NCI-H1417 treated with DMSO at 0.1 percent for 48 hours (cell line): ENCODE measurements at places on chromosomes 3 and 15.

GRCh38 chr15:34737477-34737876 is 17.3 kb downstream of the GJD2 start:
- DNase-seq: no peak

DNA sequence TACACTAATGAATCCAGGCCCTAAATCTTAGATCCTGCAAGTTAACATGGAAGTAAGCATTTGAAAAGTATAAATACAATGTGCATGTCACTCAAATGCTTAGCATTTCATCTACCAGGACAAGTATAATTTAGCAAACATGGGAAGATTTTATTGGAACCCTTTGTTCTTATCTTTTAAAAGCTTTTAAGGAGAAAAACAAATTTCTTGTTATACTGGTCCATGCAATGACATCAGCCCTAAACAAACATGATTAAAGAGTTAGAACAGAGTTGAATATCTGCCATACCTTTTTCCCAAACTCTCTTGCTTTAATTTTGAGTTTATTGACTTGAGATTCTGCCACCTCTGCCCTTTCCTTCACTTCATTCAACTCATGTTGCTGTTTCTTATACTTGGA is 87.0 kb downstream of the HHLA2 start:
- DNase-seq: no peak

DNA sequence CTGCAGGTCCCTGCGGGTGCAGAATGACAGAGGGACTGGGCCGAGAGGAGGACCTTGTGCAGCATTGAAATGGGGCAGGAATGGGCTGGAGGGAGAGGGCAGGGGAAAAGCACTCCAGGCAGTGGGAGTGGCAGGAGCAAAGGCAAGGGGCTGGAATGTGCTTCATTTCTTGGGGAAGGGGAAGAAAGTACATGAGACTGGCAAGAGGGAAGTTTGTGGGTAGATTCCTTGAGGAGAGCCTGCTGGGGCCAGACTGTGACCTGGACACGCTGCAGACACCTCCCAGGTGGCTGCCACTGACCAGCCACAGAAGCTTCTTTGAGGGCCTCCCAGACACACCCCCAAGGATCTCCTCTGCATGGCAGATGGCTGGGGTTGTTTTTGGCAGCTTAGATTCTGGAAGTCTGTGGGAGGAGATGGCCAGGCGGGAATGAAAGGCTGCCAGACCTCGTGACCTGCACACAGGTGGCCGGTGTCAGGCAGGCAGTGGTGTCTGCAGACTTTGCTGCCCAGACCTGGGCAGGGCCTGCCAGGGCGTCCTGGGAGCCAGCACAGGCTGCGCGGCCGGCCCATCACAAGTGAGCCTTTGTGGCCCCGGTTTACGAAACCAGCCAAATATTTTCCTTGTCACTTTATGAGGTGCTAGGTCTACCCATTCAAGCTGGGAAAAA is 53.1 kb downstream of the SPSB4 start:
- no peak for DNase-seq

DNA sequence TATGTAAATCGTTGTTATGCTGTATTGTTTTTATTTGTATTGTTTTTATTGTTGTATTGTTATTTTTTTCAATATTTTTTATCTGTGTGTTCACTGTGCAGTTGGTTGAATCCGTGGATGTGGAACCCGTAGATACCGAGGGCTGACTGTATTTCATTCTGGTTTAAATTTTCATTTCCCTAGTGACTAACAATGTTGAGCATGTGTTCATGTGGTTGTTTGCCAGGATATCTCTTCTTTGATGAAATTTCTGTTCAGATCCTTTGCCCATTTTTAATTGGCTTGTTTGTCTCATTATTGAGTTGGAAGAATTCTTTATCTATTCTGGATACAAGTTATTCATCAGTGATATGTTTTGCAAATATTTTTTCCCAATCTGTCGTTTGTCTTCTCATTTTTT is 29.7 kb downstream of the STOML1 start:
- no peak for DNase-seq

GRCh38 chr3:98398513-98398912 is 8.0 kb downstream of the OR5K3 start:
- no peak for DNase-seq

- no peak for DNase-seq
Measured at GRCh38 chr15:40873694-40874561, at the start of gene RHOV. Gene RHOV (minus strand): TSS chr15:40874234. CDS start chr15:40874139, 95 bp downstream.

DNA sequence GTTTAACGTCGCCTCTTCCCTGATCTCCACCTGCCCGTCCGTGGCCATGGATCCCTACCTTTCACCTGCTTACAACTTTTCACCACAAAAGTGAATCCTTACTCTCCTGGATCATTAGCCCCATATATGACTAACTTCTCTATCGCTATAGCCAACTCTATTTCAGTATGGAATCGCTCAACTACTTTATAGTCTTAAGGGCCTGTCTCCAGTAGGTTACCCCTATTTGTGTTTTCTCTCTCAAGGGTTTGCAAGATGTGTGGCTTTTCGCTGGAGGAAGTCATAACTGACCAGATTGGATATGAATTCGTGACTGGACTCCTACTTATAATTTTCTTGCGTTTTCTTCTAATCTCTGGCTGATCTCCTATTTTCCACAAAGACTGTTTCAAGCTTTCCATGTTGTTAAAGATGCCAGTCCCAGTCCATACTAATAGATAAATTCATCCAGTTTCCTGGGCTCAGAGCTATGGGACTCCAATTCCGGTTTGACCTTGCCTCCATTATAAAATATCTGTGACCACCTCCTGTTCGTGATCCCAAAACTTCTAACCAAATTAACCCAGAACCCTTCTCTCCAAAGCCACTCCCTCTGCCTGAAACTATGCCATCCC is 1.3 kb upstream of the STAG1 start:
- no peak for DNase-seq

DNA sequence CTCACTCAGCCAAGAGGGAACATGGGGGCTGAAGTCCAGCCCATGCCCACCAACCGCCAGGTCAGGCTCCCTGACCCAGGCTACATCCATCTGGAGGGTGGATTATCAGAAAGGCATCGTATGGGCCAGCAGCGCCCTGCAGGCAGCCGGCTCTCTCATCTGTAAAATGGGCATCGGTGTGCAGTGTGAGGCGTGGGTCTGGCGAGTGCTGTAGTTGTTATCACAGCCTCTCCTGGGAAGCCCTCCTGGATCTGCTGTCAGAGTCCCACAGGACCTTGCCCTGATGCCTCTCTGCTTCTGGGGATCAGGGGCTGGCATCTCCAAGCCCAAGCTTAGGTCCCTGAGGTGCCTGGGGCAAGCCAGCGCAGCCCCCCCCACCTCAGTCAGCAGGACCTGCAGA is 27.4 kb downstream of the CFAP100 start:
- DNase-seq: no peak

GRCh38 chr3:130758624-130759369 is 12.2 kb upstream of the PIK3R4 start:
- DNase-seq: no peak

- DNase-seq: no peak
Measured at GRCh38 chr3:108959017-108959416, 5.3 kb upstream of the GUCA1C start.

GRCh38 chr3:159953325-159954085 is 35.1 kb upstream of the IL12A start:
- DNase-seq: no peak

DNA sequence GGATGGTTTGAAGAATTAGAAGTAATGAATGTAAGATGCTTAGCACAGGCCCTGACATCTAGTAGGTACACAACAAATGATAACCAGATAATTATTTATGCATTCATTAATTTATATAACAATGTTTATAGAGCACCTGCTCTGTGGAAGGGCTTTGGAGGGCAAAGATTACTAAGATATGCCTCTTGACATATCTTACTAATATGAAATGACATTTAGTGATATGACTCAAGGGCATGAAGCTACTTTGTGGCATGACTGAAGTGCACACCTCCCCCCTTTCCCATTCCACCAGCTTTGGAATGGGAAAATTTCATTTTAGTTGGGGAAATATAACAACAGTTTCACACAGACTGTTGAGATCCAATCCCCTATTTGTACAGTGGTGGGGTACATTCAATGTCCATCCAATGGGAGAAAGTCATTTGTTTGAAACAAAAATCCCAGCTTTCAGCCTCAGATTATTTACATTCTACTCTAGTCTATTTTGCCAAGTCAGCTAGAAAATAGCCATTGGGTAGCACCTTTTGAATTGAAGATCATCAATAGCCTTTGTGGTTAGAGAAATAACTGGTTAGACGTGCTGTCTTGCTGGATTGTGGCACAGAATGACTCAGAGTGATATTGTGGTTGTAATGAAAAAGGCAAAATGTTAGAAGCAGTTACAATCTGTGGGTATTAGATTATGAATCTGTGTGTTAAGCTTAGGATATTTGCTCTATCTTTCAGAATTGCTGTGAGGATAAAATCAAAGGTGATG is 72.9 kb downstream of the MOBP start:
- no peak for DNase-seq

- DNase-seq: no peak
Measured at GRCh38 chr15:96959501-96959900, 629.0 kb downstream of the NR2F2 start.

DNA sequence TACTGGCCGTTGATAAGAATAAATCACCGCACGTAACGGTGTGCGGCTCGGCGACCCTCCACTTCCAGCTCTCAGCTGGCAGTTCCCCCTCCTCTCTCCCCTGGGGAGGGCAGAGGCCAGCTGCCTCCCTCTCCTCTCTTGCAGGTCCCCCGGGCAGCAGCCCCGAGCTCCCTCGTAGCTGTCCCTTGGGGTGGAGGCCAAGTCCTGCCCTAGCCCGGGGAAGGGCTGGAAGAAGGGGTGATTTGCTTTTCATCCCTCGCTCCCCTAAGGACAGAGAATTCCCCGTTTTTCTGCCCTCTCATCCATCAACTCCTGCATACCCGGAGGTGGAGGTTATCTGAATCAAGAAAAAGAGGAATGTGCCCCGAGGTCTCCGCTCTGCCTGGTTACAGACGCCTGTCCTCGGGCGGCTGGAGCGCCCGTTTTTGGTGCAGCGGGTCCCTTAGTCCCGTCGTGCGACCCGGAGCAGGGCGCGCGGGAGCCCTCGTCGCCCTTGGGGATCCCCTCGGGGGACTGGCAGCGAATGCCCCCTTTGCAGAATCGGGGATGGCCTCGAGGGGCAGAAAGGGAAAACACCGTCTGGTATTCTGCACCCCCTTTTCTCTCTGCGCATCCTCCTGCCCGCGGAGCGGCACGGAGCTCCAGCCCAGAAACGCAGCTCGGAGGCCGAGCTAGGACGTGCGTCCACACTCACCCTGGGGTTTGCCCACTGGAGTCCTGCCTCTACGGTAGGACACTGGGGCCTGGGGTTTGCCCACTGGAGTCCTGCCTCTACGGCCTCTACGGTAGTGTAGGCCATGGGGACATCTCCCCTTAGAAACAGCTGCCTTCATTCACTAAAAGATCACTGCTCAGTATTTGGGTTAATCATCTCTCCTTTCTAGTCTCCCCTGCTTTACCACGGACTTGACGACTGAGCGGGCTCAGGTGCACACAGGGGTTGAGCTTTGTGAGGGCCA is 2.2 kb downstream of the PTPRG start:
- DNase-seq: no peak

DNA sequence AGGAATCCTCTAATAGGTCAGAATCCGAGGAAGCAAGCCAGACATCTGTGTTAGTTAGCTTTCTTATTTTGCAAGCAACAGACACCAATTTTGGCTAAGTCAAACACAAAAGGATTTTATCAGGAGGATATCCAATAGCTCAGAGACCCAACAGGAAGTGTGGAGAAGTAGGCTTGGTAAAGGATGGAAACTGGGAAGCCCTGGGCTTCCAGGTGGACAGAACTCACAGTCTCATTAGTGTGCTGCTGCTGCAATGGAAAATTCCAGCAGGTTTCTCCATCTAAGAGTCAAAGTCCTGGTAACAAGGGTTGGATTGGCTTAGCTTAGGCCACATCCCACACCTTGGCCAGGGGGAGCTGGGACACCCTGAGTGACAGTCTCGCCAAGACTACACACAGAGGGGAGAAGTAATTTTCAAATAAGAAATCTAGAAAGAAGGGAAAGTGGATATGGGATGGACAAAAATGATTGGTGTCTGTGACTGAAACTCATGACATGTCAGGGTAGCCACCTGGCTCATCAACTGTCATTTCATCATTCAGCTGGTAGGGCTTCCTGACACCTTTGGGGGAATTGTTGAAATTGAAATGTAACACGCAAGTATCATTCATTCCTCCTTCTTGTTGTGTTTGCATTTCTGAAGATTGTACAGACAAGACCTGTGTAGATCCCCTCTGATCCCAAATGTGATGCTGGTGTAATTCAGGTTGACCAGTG is 158.6 kb downstream of the THSD4 start:
- no peak for DNase-seq

- no peak for DNase-seq
Measured at GRCh38 chr3:151232991-151233390, 30.0 kb upstream of the GPR171 start.

DNA sequence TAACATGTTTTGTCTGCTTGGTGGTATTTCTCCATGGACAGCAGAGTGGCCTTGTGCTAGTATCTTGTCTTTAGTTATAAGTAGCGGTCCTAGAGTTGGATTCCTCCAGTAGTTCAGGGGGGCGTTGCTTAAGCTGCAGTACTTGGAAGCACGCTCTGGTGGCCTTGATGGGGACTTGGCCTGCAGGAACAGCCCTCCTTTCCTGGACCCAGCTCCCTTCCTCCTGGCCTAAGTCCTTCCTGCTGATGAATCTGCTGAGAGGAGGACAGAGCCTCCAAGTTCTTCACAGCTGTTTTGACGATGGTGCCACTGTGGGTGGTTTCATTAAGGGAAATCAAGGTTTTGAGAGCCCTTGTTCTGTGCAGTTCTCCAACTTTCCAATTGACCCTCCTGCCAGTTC is 38.6 kb upstream of the SEC22A start:
- DNase-seq: no peak

DNA sequence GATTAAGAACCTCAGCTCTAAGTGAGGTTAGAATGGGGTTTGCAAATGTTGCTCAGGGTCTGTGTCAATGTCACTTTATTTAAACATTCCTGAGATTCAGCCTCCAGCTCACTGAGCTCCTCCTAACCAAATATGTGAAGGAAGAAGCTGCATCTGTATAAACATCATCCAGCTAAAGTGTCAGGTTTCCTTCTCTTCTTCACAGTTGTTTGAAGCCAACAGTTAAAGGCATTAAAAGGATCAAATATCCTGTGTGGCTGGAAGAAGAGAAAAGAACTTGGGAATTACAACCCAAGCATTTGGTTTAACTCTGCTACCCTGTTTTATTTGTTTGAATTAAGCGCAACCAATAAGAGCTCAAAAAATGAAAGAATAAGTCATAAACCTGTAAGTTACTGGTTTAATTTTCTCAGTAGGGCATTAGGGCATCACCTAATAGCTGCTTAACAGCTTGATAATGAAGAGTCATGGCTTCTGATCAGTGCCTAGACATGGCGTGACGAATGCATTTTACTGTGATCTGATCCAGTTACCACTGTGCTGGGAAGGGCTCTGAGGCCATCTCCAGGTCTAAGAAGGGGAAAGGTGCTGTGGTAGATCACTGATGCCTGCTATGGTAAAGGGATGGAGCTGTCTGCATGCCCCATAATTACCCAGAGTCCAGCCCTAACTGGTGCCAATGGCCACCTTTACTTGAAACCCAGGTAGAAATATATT is 165.7 kb upstream of the TSC22D2 start:
- no peak for DNase-seq

DNA sequence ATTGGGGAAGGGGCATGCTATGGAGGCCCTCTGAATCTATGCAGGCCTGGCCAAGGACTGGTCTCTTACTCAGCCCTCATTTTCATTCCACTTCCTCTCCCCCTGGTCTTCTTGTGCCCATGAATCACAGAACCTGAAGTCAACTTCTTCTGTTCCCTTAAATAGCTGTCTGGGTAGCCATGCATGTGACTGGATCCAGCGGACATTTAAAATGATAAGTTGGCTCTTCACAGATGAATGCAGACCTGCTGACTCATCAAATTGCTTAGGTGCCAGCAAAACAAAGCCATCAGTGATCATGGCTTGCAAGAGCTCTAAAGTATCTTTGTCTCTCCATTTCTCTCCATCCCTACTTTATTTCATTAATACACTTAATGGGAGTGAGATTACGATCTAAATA is 90.1 kb upstream of the CADPS start:
- no peak for DNase-seq
